ENCODE measurements at places on chromosomes 13 and 19.

DNA sequence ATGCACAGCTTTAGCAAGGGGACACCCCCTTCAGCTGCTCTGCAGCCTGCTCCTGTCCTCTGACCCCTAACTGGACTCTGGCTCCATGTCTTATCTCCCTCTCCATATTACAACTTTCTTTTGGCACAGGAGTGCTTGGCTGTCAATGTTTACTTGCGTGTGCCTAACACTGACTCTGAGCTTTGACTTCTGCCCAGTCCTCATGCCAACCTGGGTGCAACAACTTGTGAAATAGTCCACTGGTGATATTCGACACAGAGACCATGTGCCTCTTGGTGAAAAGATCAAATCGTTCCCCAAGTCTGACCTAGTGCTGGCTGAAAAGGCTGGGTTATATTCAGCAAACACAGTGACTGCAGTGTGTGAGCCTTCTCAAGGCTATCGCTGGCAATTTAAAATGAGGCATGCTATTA, 34.1 kb upstream of the KLF12 start:
- no peak for DNase-seq

DNA sequence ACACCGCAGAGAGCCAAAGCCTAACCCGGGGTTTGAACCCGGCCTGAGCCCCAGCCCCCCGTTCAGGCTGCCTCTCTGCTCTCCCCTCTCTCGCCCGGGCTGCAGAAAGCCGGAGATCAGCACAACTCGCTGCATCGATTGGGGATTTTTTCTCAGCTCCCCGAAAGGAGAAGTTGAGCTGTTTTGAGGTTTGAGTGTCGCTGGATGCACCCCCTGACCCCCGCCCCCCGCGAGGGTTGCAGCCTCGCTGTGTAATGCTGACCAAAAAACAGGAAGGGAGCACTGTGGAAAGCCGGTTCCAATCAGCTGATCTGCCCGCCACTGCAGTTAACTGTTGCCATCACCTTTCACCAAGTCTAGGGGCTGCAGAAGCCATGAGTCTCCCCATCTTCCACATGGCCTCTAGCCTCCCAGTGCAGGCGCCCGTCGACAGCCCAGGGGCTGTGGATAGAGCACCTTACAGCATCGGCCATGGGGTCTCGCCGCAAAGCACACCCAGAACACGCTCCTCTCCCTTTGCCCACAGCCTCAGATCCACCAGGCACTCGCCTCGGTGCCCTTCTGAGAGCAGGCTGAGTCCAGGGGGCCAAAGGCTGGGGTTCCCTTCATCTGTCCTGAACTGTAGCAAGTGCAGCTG, 34.5 kb downstream of the MYO9B start:
- no peak for DNase-seq

- peak; percentile 82 for DNase-seq
Observed at GRCh38 chr19:11191273-11191755, 6.0 kb downstream of the KANK2 start.

- no peak for DNase-seq
Observed at GRCh38 chr13:32245555-32245954, 69.6 kb downstream of the ZAR1L start.

DNA sequence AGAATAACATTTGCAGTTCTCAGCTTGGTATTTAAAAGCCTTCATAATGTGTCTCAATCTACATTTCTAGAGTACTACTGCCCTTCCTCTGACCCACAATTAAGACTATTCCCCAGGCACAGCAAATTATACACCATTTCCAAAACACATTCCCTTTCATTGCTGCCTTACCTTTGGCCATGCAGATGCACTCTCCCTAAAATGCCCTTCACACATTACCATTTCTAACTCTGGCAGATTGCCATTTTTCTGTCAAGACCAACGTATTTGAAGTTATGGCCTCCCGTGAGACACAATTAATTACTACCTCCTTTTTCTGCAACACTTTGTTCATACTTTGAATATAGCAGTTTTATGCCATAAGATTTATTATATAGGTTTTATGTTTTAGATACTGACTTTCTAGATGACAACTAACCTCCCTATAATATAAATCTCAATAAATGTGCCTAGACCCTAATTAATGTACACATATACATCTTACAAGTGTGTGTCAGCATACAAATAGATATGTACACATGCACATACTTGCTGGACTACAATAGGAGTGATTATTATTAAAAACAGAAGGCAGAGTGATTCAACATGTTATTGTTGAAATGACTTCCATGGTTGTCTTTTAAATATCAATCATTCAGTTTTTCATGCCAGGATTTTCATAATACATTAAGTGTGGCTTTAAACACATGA, 2902.5 kb downstream of the PCDH9 start:
- DNase-seq, result no peak

DNA sequence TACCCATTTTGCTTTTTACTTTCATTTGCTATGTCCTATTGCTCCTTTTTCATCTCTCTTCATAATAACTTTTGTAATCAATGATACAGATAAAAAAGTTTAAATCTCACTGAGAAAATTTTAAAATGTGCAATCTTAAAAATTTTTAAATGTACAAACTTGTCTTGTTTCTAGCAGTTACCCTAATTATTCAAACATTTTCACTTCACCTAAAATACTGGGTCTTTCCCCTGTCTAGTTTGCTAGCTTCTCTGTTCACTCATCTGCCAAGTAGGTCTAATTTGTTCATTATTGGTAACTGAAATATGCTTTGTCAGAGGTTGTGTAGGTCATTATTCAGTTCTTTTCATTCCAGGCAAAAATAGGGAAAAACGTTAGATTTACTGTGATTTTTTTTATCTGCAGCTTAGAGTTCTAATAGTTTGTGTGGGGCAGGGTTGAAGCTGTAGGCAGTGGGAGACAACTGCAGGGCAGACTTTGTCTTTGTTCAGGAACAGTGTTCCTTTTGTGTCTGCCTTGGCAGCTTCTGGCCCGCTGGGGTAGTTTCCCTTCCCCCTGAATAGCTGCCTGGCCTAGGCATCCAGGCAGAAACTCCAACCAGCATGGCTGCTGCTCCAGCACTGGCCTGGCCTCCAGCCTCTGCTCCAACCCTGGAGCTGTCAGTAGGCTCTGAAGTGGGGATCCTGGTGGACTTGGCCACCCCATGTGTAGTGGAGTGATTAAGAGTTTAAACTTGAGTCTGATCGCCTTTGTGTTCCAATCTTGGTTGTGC, 48.5 kb downstream of the WDFY2 start:
- DNase-seq, result no peak

- peak; percentile 24 for DNase-seq
Observed at GRCh38 chr13:70253834-70254233, 145.6 kb upstream of the KLHL1 start.

DNA sequence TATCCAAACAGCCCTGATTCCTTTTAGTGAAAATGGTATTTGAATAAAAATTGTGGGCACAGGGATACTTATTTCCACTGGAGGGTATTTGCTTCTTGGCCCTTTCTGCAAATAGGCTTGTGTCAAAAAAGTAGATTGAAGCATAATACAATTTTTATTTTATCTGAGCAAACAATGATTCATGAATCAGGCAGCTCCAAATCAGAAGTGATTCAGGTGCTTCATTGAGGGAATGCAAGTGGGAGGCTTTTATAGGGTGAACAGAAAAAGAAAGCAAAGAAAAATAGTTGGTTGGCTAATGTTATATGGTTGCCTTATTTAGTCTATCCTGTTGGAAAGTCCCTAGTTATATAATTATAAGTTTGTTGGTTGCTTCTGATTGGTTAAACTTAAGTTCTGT, 117.9 kb downstream of the ITGBL1 start:
- peak; percentile 35 for DNase-seq

GRCh38 chr13:76741624-76742023, 144.6 kb downstream of the KCTD12 start:
- DNase-seq, result peak; percentile 43

DNA sequence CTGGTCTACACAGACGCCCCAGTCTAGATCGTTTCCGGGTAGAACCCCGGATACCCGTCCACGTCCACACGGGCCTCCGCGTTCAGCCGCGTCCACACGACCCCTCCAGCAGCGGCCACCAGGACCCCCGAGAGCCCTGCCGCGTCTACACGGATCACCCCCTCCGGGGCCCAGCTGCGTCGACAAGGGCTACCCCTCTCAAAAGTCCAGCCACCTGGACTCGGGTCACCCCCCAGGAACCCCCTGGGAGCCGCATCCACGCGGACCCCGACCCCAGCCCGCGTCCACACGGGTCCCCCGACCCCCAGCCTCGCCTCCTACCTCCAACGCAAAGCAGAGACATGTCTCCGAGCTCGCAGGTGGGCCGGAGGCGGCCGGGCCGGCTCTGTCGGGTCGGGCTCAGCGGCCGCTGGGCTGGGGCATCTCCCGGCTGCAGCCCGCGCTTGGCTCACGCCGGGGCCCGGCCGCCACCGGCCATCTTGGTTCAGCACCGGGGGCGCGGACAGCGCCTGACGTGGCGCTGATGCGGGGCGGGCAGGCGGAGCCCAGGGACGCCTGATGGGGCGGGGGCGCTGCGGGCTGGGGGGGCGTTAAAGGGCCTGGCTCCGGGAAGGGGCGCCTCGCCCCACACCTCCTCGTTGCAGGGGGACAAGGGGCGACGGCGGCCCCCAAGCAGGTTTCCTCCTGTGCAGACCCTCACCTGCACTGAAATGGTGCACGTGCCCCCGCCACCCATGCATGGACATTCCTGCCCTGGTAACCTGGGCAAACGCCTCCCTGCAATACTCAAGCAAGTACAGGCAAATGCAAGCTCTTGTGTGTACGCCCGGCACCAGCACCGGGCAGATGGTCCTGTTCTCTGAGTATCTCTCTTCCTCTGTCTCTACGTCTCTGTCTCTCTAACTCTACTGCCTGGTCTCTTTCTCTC, at the start of gene UNC13A:
UNC13A (minus strand) TSS at position 498 of the 928 bp plus-strand sequence; CDS start at position 343, 155 bp downstream.
- peak; percentile 56 for DNase-seq

- DNase-seq, result peak; percentile 76
Observed at GRCh38 chr13:30898678-30899241, 7.3 kb upstream of the MEDAG start.

GRCh38 chr13:48303359-48304142, at the start of gene RB1:
Gene RB1, plus strand, starts transcription at chr13:48303751. Its CDS starts 162 bp downstream, at chr13:48303913.
- DNase-seq, result peak; percentile 97

DNA sequence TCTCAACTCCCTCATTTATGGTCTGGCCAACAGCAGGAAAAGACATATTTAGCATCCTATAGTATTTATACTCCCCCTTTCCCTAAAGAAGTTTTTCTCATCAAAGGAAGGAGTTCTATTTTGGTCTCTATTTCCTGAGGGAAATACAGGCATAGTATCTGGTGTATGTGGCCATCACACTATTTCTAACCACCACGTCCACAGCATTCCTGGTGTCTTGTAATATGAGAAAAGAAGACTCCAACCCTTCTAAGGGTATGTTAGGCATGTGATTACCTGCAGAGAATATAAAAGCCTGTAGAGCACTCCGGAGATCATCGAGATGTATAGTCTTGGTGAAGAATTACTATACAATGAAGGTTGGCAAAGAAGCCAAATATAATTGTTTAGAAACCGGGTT, 137.4 kb downstream of the VWA8 start:
- DNase-seq, result no peak

- DNase-seq, result peak; percentile 68
Observed at GRCh38 chr13:45393941-45394570, 24.1 kb downstream of the SLC25A30 start.

DNA sequence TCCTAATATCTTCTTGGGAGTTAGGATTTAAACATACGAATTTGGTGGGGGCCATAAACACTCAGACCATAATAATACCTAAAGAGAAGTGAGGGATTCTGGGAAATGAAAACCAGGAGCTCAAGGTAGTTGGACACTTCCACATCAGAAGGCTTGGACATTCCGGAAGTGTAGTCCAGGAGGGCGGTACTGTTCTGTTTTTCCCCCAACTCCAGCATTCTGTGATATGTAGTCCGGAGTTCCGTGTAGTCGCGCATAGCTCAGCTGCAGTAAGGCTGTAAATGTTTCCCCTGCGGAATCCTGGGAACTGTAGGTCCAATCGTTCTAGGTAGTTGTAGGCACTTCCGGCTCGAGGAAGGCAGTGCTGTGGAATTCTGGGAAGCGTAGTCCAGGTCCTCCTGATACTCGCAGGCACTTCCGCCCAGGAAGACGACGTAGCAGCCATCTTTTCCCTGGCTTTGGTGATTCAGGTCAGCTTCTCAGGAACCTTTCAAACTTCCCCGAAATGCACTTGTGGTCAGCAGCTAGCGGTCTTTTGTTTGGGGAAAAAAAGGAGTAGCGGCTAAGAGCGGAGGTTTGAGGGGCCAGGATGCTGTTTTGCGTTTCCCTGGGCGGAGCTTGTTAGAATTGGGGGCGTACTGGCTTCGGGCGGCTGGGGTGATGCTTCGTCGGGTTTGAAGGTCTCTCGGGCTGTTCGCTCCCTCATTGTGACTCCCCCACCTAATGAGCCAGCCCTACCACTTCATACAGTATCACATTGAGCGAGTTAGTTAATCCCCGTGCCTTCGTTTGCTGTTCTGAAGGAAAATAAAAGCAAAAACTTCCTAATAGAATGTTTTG, at the start of gene ZNF226:
ZNF226 (plus strand) TSS at position 428 of the 840 bp plus-strand sequence. CDS start 4,981 bp downstream, outside the sequence.
- DNase-seq, result peak; percentile 98

- peak; percentile 30 for DNase-seq
Observed at GRCh38 chr13:20118268-20119140, 42.3 kb downstream of the GJA3 start.

GRCh38 chr19:4523306-4524110, 5.2 kb upstream of the PLIN4 start:
- DNase-seq, result peak; percentile 67

DNA sequence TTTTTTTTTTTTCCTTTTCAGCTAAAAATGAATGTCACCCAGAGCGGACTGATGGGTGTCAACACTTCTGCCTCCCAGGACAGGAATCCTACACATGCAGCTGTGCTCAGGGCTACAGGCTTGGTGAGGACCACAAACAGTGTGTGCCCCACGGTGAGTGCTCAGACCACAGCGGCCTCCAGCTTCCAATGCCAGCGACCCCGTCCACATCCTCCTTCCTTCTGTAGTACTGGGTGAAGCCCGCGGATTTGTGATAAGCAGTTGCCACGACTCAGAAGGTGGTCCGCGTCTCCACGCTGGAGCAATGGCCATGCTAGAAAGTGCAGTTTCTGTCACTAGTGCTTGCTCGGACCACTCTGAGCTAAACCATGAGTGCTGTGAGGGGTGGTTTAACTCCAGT, 6.0 kb downstream of the PROZ start:
- DNase-seq, result no peak
